Stimulated activated CD4-positive, alpha-beta T cell treated with anti-CD3 and anti-CD28 coated beads, Interleukin-15, amount 100 ng/mL, for 24 hours (primary cell): ENCODE measurements at places on chromosomes 2 and 18.

DNA sequence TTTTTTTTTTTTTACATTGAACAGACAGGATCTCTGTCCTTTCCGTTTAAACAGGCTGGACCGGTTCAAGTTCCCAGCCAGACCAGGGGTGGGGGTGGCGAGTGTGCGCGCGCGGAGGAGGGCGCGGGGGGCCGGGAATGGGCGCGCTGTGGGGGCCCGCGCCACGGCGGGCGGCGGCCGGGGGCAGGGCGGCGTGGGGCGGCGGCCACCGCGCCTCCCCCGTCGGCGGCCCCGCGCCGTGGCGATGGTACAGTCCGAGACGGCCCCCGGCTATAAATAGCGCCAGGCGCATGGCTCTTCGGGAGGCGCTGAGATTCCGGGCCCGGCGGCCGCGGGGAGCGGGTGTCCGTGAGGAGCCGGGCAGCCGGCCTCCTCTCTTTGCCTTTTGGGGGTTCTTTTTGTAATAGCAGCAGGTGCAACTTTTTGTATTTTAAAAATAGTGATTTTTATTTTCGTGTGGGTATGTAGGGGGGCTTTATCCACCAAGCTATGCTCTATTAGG is 430 bp upstream of the CELF4 start:
- no peak for DNase-seq

DNA sequence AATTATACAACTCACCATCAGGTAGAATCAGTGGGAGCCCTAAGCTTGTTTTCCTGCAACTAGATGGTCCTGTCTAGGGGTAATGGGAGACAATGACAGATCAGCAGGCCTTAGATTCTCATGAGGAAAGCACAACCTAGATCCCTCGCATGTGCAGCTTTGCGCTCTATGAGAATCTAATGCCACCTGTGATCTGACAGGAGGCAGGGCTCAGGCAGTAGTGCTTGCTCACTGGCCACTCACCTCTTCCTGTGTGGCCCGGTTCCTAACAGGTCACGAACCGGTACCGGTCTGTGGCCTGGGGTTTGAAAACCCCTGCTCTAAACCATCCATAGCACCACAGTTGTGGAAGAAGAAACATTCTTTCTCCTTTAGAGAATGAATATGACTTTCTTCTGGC is 242.8 kb upstream of the CXCR4 start:
- no peak for DNase-seq

GRCh38 chr2:10709290-10709939 is 12.0 kb upstream of the ATP6V1C2 start:
- DNase-seq: no peak

GRCh38 chr2:108194409-108195132 is 45.2 kb upstream of the SULT1C3 start:
- DNase-seq: no peak

DNA sequence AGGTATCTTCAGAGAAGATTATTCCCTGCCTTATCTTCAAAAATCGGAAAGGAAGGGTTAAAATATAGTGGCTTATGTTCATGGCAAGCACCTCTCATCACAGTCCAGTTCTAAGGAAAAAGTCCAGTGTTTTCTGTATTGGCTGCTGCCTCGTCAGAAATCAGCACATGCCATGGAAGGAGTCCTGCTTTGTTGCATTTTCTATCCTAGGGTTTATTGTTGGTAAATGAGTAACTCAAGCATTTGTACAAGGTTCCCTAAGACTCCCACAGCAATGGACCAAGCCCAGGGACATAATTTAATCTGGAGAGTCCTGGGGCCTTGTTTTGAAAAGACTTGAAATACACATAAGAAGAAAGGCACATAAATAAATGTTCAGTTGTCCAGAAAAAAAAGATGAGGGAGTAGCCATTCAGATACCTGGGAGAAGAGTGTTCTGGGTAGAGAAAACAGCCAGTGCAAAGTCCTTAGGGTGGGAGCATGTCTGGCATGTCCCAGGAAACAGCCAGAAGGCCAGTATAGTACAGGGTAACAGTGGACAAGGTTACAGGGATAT is 26.4 kb downstream of the NBEAL1 start:
- no peak for DNase-seq

- DNase-seq: no peak
These were observed 1.6 kb downstream of the COBLL1 start for GRCh38 chr2:164839914-164840457.

DNA sequence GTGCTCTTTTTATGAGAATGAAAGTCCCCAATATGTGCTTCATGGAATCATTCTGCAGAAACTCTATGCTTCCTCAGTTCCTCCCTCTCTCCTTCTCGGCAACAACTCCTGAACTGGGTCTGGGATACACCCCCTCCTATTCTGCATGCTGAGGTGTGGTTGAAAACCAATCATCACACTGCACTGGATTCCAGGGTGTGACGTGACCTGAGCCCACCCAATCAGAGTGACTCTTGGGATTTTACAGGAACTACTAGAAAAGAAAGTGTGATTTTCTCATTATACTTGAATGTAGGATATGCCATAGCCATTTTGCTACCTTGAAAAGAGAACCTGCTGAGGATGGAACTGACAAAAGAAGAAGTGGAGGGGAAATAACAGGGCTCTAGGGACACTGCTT is 36.3 kb downstream of the ACVR1 start:
- DNase-seq: no peak

- no peak for DNase-seq
These were observed 100.1 kb downstream of the ZNF516 start for GRCh38 chr18:76394780-76395476.

GRCh38 chr18:39604836-39605235 is 2039.2 kb upstream of the CELF4 start:
- DNase-seq: no peak

- DNase-seq: no peak
These were observed 199.2 kb downstream of the ICOS start for GRCh38 chr2:204135752-204136151.

DNA sequence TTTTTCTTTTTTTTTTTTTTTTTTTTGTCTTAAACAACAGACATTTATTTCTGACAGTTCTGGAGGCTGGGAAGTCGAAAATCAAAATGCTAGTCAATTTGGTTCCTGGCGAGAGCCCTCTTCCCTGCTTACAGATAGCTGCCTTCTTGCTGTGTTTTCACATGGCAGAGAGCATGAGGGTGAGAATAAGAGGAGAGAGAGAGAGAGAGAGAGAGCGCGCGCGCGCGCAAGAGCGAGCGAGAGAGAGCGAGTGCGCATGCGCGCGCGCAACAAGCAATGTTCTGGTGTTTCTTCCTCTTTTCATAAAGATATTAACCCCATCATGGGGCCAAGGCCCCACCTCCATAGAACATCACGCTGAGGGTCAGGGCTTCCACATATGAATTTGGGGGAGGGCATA is 20.9 kb downstream of the MTCL1 start:
- no peak for DNase-seq

- no peak for DNase-seq
These were observed 7.7 kb upstream of the DSC1 start for GRCh38 chr18:31170335-31170734.

DNA sequence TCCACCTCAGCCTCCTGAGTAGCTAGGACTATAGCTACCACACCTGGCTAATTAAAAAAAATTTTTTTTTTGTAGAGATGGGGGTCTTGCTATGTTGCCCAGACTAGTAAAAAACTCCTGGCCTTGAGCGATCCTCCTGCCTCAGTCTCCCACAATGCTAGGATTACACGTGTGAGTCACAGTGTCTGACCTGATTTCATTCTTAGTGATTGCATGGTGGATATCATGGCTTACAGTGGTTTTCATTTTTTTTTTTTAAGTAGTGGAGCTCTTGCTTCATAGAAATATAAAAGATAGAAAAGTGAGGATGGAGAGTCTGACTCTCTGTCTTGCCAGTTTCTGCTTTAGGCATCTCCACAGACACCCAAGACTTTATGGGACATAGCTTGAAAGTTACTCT is 83.6 kb downstream of the CDC42EP3 start:
- DNase-seq: no peak

- DNase-seq: no peak
These were observed 13.6 kb upstream of the IRS1 start for GRCh38 chr2:226813148-226813701.

- no peak for DNase-seq
These were observed 45.5 kb downstream of the EPAS1 start for GRCh38 chr2:46342566-46343315.
